ENCODE measurements at places on chromosomes 2 and 18.

DNA sequence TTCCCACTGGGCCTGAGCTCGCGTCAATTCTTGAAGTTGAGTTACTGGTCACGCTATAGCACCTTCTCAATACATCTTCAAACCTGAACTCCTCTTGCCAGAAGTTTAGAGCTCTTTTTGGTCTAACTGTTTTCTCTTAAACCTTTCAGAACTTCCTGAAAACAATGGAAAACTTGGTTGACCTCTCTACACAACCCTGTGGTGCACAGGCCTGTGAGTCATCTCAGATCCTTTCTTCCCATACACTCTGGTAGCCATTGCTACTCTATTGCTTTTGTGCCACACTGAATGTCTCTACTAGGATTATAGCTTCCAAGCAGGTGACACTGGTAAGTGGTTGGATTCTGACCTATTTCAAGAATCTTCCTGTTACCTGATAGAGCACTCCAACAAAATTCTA lies 321.5 kb upstream of the FSIP2 start:
- DNase-seq: no peak

- no peak for DNase-seq
Observed at GRCh38 chr2:196123679-196124373, 47.6 kb downstream of the STK17B start.

- DNase-seq: no peak
Observed at GRCh38 chr18:45332871-45333270, 282.4 kb upstream of the SLC14A2 start.

GRCh38 chr2:233503947-233504637 lies 62.5 kb downstream of the USP40 start:
- DNase-seq: no peak

- no peak for DNase-seq
Observed at GRCh38 chr2:51084750-51085149, 52.8 kb upstream of the NRXN1 start.

DNA sequence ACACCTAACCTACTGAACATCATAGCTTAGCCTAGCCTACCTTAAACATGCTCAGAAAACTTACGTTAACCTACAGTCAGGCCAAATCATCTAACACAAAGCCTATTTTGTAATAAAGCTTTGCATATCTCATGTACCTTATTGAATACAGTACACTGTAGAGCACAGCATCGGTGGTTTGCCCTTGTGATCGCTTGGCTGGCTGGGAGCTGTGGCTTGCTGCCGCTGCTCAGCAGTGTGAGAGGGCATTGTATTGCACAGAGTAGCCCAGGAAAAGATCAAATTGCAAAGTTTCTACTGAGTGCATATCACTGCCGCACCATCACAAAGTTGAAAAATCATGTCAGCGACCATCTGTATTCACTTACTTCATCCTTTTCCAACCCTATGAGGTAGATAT lies 62.3 kb upstream of the NCK2 start:
- no peak for DNase-seq

DNA sequence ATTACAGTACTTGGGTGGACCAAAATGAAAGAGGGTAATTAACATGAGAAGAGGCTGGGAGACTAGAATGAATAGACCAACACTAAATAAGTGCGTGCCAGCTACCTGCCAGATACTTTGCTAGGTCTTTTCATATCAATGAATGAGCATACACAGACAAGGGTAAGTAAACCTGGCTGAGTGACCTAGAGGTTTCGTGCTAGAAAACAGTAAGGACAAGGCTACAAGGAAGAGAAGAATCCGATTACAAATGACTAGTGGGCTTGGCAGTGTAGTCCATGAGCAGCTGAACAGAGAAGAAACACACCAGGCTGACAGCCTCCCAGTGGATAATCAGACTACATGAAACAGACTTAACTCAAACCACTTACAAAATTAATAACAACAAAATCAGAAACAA lies 64.6 kb downstream of the THADA start:
- DNase-seq: no peak

DNA sequence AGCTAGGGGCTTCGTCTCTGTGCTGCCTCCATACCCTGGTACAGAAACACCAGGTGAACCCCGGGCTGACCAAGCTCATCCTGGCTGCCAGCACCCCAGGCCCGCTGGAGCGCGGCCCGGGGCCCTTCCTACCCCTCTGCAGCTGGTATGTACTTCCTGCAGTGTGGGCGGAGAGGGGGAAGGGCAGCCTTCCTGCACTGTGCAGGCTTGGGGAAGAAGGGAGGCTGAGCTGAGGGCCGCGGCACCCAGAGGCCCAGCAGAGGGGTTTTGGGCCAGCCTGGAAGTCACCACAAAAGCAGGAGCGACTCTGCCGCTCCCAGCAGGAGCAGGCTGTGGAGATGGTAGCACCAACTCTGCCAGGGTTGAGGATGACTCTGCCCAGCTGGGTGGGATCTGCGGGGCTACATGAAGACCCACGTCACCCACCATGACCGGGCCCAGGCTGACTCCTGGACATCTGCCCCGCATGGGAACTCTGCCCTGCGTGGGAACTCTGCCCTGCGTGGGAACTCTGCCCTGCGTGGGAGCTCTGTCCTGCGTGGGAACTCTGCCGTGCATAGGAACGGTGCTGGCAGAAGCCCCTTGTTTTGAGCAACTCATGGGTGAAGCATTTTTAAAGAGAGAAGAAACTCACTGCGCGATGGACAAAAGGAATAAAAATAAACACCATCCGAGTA lies 273.3 kb downstream of the NDUFA10 start:
- no peak for DNase-seq

DNA sequence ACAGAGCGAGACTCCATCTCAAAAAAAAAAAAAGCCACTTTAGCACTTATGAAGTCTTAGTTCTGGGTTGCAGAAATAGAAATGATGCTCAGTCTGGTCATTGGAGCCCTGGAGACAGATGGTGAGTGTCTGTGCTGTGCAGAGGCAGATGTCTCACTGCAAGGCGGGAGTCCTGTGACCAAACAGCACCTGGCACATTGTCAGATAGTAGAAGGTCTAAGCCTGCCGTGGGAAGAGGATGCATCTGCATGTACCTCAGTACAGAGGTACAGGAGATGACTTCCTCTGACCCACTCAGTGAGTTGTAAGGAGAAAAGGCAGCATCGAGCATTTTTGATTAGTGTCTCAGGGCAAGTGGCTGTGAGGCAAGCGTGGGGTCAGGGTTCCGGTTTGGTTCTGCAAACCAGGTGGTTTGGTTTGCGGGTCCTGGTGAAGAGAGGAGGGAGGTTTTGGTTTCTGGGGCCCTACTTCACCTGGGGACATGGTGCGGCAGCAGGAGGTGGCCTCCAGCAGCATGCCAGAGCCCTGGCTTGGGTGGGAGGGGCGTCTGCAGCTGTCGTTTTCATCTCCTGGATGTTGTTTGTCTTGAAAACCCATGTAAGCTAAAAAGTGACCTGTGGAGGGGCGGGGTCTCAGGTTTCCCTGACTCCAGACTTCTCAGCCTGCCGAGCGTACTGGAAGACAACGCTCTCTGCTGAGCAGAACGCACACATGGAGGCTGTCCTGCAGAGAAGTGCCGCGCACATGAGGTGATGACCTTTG lies 3.8 kb downstream of the RBFA start:
- no peak for DNase-seq

DNA sequence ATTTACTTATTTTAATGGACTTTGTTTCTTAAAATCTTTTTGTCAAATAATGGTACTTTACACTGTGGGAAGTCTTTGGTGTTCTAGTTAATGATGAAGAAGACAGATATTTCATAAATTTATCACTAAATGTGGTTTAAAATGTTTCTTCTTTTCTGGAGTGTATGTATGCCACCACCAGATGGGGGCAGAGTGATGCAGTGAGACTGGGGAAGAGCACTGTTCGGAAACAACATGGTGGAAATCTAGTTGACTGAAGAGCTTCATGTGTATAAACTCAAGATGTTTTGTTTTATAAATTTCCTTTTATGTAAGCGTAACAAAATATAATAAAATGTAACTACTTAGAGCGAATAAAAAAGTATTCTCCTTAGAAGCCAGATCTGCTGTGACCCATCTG lies 195.1 kb downstream of the KCNE4 start:
- no peak for DNase-seq

DNA sequence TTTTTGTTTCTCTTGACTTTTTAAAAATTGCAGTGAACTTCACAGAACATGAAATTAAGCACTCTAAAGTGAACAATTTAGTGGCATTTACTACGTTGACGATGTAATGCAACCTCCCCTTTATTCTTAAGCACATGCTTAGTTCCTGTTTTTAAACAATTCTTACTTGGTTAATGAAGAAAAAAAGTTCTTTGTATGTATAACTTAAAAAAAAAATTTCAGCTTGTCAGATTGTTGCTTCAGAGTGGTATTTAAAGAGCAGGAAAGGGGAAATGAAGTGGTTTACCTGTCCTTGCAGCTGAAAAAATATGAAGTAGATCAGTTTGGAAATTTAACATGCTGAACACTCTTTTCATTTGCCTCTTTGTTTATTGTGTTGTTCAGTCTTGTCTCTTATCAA lies 95.7 kb upstream of the RASGRP3 start:
- no peak for DNase-seq

DNA sequence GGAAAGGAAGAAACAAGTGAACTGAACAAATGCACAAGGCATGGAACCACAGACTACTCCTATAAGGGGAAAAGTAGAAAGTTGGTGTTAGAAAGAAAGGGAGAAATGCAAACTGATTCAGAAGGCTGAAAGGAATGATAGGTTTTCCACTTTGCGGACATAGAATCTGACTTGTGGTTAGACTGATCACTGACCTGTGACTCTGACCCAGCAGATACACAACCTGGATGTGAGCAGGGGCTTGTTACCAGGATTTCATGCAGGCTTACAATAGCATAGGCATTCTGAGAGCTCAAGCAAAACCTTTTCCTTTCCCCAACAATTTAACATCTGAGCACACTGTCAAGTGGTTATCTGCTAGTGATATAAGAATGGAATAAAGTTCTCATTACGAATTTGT lies 237.0 kb upstream of the CDH20 start:
- DNase-seq: no peak

- DNase-seq: no peak
Observed at GRCh38 chr2:126905991-126906390, 7.3 kb downstream of the TEX51 start.

DNA sequence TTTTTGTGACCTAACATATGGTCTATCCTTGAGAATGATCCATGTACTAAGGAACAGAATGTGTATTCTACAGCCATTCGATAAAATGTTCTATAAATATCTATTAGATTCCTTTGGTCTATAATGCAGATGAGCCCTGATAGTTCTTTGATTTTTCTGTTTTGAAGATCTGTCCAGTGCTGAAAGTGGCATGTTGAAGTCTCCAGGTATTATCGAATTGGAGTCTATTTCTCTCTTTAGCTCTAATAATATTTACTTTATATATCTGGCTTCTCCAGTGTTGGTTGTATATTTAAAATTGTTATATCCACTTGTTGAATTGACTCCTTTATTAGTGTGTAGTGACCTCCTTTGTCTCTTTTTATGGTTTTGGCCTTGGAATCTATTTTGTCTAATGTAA lies 377.9 kb downstream of the ARL6IP6 start:
- no peak for DNase-seq

DNA sequence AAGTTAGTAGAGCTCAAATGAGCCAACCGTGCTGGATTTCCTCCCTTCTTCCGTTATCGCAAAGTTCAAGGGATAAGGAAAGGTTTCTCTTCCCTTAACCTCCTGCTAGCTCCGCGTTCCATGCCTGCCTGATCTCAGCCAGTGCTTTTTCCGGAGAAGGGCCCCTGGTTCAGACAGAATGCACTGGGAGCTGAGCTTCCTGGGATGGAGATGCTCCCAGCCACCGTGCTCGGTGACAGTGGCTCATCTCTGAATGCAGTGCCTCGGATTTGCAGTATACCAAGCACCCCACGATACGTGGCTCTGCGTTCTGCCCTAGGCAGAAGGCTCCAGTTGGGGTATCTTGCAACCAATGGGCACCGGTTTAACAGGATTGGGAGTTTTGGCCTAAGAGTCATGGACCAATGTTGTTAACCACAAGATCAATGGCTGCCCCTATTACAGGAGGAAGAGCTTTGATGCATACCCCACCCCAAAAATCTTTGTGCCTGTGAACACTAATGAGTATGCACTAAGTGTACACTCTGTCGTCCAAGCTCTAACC lies 876 bp downstream of the CNTNAP5 start:
- no peak for DNase-seq

- no peak for DNase-seq
Observed at GRCh38 chr2:54845514-54845913, 122.1 kb downstream of the EML6 start.

GRCh38 chr2:3326871-3327270 lies 50.7 kb downstream of the EIPR1 start:
- DNase-seq: no peak

GRCh38 chr2:72138921-72139381 lies 8.7 kb downstream of the CYP26B1 start:
- no peak for DNase-seq

- DNase-seq: no peak
Observed at GRCh38 chr18:69469444-69469919, 68.8 kb downstream of the DOK6 start.

DNA sequence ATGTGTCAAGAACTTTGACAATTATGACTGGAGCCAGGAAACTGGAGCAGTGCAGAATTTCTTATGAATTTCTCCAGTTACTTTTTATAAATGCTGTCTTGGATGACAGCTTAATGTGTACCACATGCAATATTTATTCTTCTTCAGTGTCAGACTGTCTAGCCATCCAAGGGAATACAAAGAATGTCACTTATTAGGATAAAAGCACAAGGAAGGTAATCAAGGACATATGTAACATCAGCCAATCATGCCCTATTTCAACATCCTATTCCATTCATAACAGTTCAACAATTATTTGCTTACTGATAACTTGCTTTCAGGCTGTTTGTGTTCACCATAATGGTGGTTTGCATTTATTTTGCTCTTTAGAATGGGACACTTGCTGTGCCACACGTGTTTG lies 139.8 kb downstream of the OLA1 start:
- DNase-seq: no peak

GRCh38 chr18:75441896-75442295 lies 14.4 kb upstream of the SMIM21 start:
- DNase-seq: no peak
